Activated CD4-positive, CD25-positive, alpha-beta regulatory T cell treated with anti-CD3 and anti-CD28 coated beads, Interleukin-2, amount 50 U/mL, for 72 hours (primary cell): ENCODE measurements at places on chromosomes 16 and 17.

DNA sequence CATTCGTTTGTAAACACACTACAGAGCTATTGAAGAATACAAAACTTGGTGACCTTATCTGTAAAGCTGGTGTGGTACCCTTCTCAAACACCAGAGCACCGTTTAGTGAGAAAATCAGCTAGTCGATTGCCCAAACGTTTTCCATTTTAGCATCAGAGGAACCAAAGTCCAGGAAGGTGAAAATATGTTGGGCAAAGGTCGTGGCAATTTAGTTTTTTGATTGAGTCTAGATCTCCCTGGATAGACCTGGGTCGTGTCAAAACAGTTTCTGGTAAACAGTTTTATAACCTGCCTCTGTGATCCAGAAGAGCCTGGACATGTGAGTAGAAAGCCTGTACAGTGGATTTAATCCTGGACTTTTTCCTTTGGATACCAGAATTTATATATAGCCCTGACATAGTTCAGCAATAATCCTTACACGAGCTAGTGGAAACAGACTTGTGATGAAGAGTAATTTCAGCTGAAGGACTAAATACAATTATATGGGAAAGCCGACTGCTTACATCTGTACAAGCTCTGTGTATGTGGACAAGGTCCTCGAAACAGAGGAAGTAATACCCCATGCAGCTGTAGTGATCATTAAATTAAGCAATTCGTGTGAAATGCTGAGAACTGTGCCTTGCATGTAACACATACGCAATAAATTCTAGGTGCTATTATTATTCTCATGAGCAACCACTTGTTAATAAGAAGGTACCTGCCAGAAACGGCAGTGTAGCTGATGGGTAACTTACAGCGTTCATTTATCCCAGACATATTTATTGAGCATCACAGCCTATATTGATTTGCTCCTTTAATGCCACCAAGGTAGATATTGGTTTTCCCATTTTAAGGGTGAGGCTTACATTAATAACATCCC, 72.5 kb downstream of the MAP2K6 start:
- DNase-seq = no peak

DNA sequence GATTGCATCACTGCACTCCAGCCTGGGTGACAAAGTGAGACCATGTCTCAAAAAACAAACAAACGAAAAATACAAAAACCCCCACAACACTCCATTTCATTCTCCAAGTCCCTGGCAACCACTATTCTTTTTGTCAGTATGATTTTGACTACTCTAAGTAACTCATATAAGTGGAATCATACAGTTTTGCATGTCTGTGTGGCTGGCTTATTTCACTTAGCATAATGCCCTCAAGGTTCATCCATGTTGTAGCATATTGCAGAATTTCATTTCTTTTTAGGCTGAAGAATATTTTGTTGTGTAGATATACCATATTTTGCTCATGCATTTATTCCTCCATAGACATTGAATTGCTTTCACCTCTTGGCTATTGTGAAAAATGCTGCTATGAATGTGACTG, 81.7 kb upstream of the GAS7 start:
- no peak for DNase-seq

GRCh38 chr16:17233318-17234002, 237.3 kb downstream of the XYLT1 start:
- DNase-seq = no peak

DNA sequence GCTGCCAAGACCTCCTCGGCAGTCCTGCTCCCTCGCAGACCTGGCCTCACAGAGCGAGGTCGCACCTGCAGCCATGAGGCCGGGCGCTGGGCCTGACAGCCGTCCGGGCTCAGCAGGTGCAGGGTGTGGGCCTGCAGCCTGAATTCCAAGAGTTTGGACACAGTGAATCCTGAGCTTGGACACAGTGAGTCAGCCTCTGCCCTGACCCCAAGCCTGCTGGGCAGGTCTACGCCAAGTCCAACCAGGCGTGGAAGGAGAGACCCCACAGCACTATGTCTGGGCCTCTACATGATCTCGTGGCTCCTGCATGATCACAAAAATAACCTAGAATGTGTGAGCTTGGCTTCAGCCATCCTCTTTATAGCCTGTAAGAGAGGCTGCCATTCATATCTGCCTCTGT, 121.0 kb downstream of the C16orf95 start:
- DNase-seq = no peak

DNA sequence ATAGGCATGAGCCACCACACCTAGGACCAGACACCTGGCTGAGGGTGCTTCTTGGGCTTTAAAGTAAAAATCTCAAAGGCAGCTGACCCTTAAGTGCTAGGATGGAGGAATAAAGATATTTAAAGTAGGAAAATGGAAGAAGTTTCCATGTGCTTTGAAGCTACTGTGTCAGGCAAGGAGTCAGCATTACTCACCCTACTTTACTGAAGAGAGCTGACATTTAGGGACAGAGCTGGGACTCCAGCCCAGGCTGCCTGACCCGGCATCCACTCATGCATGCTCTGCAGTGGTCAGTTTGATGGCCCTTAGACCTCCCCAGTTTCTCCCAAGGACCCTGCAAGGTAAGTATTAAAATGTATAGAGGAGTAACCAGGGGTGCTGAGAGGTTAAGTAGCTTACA, 124.7 kb upstream of the PLCG2 start:
- no peak for DNase-seq
